ENCODE measurements at places on chromosomes 5 and 9.
A peak's percentile ranks its signal among the peaks of the same experiment; 100 is the strongest.

GRCh38 chr5:58085800-58086199 lies 374.1 kb downstream of the PLK2 start:
- no peak for DNase-seq

DNA sequence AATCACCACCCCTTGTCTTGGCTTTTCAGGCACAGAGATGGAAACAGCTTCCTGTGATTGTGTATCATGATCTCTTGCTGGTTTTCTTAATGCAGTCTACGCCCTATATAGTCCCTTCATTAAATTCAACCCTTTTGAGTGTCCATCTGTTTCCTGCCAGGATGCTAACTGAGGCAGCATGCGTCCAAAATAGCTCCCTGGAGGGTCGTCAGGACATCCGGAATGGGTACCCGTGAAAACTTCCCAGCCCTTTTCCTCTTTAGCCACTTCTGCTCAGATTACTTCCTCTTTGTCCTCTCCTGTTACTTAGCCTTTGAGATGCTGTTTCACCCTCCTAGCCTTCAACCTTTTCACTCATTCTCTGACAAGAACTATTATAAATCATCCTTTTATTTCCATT lies 79.8 kb upstream of the KLF9 start:
- no peak for DNase-seq

DNA sequence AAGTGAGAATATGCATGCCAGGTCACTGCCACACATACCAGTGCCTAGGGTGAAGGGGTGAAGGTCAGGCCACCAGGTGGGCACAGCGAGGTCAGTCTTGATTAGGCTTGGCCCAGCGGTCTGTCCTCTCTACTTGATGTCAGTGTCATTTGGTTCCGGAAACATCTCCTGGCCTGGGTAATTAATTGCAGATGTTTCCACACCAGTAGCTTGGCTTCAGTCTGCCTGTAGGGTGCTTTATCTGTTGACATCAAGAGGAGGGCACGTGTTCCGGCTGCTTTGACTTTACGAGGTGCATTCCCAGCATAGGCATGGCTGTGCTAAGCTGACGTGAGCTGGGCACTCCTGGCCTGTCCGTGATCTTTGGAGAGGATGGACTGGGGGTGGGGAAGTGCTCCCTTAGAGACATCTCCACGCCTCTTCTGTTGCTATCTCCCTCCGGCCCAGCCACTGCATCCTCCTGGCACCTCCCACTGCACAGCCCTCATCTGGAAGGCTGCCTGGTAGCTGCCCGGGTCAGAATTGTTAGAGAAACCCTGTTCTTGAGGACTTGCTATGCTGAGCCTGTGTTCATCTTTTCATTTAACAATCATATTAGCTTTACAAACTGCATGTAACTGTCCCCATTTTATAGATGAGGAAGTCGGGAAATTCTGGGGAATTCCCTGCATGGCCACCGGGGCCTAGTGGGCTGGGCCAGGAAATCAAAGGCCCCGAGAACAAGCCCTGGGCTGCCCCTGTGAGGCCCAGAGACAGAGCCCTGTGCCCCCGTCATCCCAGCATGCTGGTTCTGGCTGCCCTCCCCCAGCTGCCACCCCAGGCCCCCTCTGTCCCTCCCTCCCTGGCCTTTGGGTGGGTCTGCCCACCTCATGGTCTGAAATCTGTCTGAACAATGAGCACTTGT lies 29.1 kb downstream of the JADE2 start:
- DNase-seq = no peak

GRCh38 chr5:33343676-33344327 lies 97.0 kb upstream of the TARS1 start:
- DNase-seq = no peak

DNA sequence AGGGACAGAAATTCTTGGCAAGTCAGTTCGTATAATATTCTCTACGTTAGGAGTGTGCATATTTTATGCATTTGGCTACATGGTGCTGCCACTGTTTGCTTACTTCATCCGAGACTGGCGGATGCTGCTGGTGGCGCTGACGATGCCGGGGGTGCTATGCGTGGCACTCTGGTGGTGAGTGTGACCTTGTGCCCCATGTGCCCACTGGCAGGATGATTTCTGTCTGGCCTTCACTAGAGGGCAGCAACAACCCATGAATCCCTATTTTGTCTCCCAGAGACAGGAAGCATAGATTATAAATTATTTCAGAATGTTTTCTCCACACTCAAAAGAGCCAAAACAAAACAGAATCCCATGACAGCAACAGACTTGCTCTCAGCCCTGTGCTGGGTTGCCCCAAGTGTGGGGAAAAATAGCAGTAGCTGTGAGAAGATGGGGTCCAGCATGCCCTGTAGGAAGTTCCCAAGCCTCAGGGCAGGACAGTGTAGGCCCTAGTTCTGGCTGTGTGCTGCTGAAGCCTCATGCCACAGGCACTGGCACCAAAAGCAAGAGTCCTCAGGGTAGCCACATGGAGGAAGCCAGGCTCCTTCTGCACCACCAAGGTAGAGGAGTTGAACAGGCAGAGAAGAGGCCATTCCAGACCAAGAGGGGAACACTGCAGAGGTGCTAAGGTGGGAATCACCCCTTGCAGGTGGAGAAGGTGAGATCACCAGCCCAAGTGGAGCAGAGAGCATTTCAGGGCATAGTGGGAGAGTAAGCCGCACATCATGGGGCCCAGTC lies 16.0 kb downstream of the SLC22A5 start:
- peak; percentile 70 for DNase-seq

DNA sequence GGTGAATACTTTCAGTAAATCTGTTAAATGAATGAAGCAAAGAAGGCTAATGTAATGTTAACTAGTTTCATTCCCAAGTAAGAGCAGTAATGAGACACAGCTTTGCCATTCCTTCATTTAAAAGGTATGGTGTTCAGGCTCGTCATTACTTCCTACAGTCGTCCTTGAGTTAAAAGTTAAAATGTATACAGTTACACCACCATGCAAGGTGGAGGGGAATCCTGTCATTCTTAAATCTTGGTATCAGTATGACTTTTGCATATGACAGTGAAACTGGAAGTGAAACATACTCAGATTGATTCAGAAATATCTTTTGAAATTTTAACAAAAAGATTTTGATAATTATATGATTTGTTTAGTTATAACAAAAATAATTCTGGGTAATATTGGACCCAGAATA lies 25.9 kb downstream of the MTRR start:
- peak; percentile 61 for DNase-seq

- no peak for DNase-seq
These were observed 1478.3 kb upstream of the CDH9 start for GRCh38 chr5:28516722-28517121.

- no peak for DNase-seq
These were observed 89.6 kb downstream of the RAPGEF1 start for GRCh38 chr9:131650254-131650653.

DNA sequence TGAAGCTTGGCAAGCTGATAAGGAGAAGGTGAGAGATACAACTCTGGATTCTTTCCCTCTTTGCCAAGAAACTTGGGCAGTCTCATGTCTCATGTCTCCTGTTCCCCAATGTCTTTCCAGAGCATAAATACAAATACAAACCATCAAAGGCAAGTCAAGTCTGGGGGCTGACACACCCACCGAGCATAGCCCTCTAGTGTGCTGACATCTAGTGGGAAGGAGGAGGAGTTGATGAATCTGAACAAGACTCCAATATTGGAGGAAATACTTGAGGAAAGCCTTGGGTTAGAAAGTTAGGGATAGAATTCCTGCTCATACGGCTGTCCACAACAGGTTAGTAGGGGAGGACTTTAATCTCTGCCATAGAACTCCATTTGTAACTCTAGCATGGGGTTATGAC lies 8.6 kb downstream of the MLANA start:
- no peak for DNase-seq

DNA sequence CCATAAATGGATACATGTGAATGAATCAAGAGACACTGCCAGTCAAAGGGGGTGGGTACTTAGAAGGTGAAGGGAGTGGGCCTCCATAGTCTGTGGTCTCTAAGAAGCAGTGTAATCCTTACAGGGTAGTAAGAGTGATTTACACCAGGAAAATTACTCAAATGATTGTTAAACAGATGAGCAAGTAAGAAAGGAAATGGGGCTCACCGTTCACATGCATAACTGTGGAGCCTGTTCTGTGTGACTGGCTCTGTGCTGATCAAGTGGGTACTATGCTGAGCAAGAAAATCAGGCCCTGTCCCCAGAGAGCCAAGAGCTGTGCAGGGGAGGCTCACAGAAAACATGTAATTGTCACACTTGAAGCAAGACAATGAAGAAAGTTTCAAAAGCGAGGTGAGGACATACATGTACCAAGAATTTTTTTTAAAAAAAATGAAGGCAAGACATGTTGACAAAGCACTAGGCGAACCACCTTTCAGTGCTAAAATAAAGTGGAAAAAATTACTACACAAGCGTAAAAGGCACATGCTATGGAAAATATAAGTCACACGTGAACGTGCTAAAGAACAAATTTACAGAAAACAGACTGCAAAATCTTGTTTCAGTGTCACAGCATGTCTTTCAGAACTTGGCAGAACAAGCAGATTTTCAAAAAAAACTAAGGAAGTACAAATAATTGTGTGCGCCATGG lies 2.5 kb downstream of the BTNL8 start:
- no peak for DNase-seq

- no peak for DNase-seq
These were observed 16.3 kb downstream of the GABBR2 start for GRCh38 chr9:98692392-98692791.

DNA sequence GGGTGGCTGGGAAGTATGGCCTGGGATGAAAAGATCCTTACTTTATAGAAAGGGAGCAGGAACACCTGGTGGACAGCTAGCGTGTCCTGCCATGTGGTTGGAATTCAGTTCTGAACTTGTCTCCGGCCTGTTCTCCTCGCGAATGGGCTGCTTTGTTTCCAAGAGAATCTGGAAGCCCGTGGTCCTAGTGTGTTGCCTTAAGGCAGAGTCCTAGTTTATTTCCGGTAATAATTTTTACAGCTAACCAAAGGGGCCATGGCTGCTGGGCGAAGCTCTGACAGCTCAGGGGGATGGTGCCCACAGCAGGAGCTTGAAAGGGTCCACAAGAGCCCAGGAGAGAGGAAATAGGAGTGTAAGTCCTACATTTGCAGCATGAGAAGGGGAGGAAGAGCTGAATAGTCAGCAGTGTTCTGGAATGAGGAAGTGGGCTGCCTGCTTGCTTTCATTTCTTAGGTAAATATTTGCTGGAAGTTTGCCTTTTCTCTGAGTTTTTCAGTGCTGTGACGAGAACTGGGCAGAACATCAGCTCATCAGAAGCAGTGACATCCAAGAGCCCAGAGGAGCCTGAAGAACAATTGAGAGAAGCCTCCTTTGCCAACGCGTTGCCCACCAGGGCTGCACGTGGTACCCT lies 13.1 kb upstream of the IGFBPL1 start:
- DNase-seq = no peak

DNA sequence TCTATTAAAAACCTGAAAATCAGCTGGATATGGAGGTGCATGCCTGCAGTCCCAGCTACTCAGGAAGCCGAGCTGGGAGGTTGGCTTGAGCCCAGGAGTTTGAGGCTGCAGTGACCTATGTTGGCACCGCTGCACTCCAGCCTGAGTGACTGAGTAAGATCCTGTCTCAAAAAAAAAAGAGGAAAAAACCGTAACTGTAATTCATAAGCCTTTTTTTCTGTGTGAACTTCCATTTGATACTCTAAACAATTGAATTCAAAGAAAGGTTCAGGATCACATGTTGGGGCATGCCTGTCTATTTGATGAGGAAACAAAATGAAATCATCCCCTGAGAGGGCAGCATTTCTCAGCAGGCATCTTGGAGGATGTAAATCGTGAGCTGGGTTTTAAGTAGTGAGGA lies 38.8 kb downstream of the ITGA2 start:
- no peak for DNase-seq

DNA sequence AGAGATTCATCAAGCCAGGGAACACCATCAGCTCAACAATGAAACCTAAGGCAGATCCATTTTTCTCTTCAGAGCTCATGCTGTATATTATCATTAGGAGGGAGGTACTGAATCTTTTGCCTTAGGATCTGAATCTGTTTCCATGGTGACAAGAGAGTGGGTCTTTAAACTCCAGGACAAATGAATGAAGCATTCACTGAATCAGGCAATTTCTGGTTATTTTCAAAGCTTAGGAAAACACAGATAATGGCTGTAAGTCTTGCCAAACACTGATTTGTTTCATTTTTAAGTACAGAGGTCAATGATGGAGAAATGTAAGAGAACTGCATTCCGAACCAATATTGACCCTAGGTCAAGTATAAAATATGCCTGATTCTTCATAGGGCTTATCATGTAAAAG lies 84.9 kb downstream of the GNA14 start:
- no peak for DNase-seq

GRCh38 chr5:115869256-115869795 lies 27.6 kb downstream of the AP3S1 start:
- no peak for DNase-seq

DNA sequence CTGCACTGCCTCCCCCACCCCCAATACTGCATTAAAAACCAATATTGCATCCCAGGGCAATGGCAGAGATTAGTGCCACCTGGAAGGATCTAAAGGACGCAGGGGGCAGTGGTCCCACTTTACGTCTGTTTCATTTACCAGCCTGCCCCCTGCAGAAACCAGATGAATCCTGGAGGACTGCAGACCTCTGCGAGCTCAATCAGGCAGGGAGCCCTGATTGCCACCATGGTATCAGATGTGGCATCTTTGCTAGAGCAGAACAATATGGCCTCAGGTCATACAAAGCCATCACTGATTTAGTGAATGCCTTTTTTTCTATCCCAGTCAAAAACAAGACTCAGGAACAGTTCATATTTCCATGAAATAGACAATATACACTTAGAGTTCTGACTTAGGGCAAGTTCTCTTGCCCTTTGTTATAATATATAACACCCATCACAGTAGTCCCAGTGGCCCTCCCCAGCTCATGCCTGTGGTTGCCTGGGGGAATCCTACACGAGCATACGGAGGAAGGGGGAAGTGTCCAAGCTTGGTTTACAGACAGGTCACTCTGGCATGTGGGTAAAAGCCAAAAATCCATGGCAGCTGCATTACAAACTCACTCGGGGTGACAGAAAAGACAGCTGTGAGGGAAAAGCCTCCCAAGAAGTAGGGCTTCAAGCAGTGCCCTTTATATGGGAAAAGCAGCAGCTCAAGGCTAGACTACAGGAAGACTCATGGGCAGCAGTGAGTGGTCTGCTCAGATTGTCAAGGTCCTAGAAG lies 85.1 kb downstream of the MED27 start:
- no peak for DNase-seq

DNA sequence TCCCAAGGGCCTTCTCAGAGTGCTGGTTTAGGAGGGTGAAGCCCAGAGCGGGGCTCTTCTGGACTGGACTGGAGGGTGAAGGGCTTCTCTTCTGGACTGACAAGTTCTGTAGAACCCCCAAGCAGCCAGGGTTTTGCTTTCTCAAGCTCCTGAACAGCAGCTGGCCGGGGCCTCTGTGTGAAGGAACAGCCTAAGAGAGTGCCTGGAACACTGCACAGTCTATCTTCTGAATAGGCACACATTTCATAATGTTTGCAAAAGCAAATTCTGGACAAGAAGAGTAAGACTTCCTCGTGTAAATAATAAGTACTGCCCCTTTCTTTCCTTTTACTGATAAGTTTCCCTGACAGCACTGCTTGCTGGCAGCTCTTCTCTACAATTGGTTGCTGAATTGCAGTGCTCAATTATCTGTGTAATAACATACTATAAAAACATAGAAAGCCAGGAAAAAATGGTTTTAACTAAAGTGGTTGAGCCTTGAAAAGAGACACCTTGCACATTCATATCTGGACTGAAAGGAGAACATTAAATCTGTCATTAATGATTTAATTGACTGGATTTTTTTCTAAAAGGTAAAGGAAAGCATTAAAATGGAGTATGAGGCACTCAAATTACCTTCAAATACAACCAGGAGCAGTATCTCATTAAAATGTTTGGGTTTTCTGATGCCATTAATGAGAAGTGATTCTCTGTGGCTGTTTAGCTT lies 20.5 kb downstream of the MAST4 start:
- DNase-seq = no peak

GRCh38 chr9:35254984-35255857 lies 93.4 kb downstream of the UNC13B start:
- DNase-seq = no peak

Measured in MM.1S (cell line).